ENCODE measurements at places on chromosomes 13 and 19. TPM values are rescaled to one million over a fixed set of nuclear protein-coding genes. Genes with fewer than 3 reads are reported as not detected.

ACTMAP gene
- 10.4 TPM for total RNA-seq

ZNF709 gene
- 5.2 TPM for total RNA-seq

CILP2 gene
- 12.7 TPM for total RNA-seq

ECSIT gene
- total RNA-seq: 27.9 TPM

DNA sequence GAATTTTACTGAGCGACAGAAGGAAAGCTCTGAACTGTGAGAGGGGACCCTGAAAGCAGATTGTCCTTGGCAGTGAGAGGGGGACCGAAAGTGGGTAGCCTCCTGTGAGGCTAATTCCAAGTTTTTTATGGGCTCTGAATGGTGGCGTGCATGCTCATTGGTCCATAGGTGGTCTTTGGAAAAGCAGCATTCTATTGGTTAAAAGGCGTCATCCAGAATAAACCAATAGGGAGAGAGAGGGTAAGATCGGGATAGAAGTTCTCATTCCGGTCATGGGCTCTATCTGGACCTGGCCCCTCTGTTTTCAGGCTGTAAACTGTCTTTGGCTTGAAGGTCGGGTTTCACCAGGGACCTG is 539.8 kb upstream of the PCDH9 start:
- no peak overlapping the region for H3K4me3 ChIP-seq
- no peak for DNase-seq
- no peaks in the 10 kb centered on the region for H3K36me3 ChIP-seq

GRCh38 chr13:54449922-54450321 is 1421.3 kb downstream of the OLFM4 start:
- H3K36me3 ChIP-seq: no peaks in the 10 kb centered on the region
- H3K4me3 ChIP-seq: no peak overlapping the region
- DNase-seq: no peak
- H3K27ac ChIP-seq: no peak overlapping the region

DNA sequence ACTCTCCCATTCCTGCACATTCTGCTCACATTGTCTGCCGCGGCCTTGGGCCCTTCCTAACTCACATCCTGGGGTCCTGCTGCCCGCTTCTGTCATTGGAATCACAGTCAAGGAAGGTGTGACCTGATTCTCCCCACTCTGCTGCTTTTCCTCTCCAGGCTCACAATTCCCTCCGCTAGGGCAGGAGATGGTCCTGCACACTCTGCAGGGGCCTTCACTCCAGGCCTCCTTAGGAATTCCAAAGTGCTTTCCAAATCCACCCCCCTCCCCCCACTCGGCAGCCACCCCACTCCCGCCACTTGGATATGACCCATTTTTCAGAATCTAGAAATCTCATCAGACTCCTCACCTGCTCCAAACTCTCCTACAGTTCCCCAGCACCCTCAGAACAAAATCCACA is 3.1 kb upstream of the SLC5A5 start:
- H3K27ac ChIP-seq: no peak overlapping the region
- H3K4me1 ChIP-seq: peaks cover under 1% of the 10 kb centered on the region
- no peak overlapping the region for H3K4me3 ChIP-seq
- H3K36me3 ChIP-seq: peaks cover 7% of the 10 kb centered on the region
- no peak for DNase-seq

Data from chondrocyte (in vitro differentiated cells).